ENCODE measurements at places on chromosomes 4 and X.

DNA sequence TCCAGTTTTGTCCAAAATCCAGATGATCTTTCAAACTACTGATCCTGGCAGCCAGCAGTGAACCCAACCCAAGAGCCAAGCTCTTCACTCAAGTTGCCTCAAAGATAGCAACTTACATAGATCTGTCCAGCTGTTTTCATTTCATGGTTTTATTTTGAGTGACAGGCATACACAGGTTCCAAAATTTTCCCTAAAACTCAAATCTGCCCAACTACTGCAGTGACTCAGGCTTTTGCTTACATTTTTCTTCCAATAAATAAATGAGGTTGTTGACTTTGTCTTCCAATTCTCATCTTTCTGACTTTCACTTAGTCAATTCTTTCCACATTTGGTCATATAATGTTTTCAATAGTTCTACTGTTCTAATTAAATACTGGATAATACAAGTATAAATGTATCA lies 158.8 kb downstream of the TECRL start:
- DNase-seq, result no peak

DNA sequence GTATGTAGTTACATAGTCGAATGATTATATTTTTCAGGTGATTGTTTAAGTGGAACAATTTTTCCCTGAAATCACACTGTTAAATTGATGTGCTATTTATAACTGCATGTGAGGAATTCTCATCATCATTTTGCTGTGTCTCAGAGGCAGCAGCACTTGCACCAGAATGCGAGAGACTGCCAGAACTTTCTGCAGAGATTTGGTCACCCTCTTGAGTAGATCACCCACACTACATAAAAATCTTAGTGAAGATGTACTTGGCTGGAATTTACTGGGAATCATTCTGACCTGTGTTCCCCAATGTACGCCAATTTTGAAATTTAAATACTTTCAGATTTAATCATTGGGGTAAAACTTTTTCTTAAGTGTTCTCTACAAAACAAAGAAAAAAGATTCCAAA lies 5.4 kb downstream of the UGT2B4 start:
- no peak for DNase-seq

DNA sequence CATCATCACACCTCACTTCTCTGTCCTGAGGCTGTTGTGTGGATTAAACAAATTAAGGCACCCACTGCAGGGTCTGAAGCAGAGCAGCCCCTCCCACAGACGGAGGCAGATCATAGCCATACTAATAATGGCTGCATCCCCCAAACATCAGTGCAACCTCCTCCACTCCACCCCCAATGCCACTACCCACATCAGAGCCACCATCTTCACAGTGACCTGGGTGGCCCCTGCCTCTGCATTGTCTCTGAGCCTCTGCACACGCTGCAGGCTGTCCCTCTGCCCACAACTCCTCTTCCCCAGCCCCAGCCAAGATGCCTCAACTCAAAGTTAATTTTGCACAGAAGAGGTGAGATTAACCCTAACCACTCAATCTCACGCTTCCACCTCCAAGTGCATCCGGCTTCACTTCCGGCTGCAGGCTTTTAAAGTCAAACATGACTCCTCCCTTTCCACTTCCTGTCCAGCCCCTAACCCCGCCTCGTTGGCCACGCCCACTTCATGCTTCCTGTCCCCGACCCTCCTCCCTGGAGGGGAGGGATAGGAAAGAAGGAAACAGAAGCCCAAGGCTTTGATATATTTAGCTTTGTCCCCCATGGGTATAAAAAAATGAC lies 22.7 kb downstream of the JAKMIP1 start:
- DNase-seq, result no peak

DNA sequence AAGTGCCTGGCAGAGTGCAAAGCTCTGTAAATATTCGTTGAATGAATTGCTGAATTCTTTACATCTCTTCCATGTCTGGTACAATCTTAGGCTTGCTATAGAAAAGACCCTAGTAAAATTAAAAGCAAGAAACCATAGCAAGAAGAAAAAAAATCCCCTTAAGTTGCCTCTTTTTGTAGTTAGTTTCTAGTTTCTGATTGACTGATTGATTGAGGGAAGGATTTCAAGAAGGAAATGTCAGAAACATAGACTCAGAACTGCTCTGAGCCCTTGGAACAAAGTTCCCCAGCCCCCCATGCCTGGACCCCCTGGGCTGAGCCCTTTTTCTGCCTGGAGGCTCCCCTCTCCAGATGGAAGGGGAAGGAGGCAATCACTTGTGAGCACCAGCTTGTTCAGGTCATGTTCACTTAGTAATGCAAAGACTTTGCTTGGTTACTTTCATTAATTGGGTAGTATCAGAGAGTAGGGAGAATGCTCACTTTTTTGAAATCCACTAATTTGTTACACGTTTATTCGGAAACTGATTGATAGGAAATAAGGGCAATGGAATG lies 35.6 kb downstream of the DAPP1 start:
- DNase-seq, result no peak

DNA sequence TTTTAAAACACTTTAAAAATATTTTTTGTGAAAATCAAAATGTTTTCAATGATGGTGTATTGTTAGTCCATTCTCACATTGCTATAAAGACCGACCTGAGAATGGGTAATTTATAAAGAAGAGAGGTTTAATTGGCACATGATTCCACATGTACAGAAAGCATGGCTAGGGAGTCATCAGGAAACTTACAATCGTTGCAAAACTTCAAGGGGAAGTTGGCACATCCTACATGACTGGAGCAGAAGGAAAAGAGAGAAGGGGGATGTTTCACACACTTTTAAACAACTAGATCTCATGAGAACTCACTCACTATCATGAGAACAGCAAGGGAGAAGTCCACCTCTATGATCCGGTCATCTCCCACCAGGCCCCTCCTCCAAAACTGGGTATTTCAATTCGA lies 110.7 kb downstream of the TMEM47 start:
- DNase-seq, result no peak

- DNase-seq, result no peak
Measured at GRCh38 chrX:120023259-120023658, 54.2 kb downstream of the RHOXF2B start.

- DNase-seq, result no peak
Measured at GRCh38 chr4:2848449-2848848, 4.8 kb downstream of the ADD1 start.

DNA sequence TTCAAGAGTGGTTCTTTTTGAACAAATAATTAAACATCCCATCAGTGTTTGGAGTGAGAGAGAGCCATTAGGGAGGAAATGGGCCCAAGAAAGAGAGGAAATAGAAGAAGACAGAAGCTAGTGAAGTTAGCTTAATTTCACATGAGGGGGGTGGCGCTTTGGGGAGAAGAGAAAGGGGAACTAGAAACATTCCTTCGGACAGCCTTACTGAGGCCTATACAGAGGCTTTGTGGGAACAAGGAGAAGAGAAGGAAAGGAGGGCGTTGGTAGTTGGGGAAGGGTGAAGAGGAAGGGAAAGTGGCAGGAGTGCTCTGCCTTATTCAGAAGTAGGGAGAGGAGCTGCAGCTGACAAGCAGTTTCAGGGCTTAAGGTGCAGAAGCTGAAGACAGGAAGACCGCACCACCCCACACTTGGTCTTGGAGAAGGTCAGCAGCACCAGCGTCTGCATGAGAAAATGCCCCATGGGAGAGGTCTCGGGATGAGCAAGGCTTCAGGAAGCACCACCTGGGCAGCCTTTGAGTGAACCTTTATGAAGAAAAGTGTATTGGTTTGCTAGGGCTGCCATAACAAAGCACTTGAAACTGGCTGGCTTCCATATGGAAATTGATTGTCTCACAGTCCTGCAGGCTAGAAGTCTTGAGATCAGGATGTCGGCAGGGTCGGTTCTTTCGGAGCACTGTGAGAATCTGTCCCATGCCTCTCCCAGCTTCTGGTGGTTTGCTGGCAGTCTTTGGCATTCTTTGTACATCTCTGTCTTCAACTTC lies 85.1 kb downstream of the KIT start:
- DNase-seq, result no peak

- no peak for DNase-seq
Measured at GRCh38 chrX:15679246-15679645, 14.6 kb upstream of the CLTRN start.

- DNase-seq, result no peak
Measured at GRCh38 chr4:12359420-12359819, 930.7 kb upstream of the HS3ST1 start.

GRCh38 chrX:132188175-132188574 lies 31.1 kb downstream of the RAP2C start:
- DNase-seq, result no peak

Measured in T1000 (cell line).